CD4-positive, alpha-beta T cell treated with Interleukin-1 beta for 1 hour (primary cell): ENCODE measurements at places on chromosomes 12 and 14.

DNA sequence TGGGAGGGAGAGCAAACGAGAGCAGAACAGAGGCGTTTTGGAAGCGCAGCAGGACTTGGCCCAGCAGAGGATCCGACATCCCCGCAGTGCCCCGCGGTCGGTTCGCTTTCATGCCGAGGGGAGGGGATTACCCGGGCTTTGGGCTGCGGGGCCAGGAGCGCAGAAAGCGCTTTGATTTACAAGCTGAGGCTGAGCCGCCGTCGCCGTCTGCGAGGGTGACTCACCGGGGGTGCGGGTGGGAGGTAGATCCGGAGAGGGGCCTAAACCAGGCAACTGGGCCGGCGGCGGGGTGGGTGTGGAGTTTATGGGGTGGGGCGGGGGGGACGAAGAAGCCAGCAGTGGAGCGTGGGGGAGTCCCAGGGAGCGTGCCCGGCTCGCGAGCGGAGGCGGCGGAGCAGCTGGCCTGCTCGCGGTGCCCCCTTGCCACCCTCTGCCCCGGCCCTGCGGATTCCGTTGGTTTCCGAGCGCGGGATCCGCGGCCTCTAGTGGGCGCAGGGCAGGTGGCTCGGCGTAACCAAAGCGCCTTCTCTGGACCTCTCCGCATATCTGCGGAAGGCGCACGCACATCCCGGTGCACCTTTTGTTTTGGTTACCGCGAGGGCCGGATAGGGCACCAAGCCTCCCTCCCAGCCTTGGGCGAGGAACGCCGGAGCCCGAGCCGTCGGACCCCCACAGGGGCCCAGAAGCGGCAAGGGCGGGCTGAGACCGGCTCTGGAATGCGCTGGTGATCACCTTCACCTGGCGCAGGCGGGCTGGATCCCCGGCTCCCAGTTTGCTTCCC lies 2.6 kb downstream of the SIX4 start:
- DNase-seq: peak; percentile 19

- DNase-seq: no peak
Measured at GRCh38 chr12:128729628-128730121, 94.1 kb downstream of the SLC15A4 start.

DNA sequence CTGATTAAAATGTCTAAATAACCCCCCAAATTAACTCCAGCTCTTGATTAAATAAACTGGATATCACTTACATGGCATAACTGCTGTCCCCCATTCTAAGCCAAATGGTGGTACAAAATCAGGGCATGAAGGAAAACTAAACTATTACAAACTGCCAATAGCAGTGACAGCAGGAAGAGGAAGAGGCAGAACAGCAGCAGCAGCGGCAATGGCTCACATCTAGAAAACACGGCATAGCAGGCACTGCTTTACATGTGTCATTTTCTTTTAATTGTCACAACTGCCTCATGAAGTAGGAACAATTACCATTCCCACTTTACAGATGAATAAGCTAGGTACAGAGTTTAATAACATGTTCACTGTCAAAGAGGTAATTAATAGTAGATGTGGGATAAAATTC lies 92.0 kb downstream of the EPS8 start:
- DNase-seq: no peak

- DNase-seq: no peak
Measured at GRCh38 chr12:15334225-15334624, 11.9 kb downstream of the PTPRO start.

DNA sequence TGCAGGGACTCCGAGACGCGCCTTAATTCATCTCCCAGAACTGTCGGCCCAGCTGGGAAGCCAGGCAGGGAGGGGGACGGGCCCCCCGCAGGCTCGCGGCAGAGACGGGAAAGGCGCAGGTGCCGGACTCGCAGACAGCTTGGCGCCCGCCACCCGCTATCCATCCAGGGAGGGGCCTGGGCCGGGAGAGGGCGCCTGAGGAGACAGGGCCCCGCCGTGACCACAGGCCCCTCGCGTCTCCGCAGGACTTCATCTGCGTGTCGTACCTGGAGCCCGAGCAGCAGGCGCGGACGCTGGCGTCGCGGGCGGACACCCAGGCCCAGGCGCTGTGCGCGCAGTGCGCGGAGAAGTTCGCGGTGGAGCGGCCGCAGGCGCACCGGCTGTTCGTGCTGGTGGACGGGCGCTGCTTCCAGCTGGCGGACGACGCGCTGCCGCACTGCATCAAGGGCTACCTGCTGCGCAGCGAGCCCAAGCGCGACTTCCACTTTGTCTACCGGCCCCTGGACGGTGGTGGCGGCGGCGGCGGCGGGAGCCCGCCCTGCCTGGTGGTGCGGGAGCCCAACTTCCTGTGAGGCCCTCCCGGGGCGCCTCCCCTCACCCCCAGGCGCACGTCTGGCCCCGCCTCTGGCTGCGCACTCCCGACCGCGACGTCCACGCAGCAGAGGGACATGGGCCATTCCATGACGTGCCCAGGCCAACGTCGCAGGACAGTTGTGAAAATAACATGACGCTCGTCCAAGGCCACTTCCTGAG lies 60.6 kb downstream of the LGMN start:
- DNase-seq: no peak

GRCh38 chr12:16187660-16188059 lies 89.8 kb downstream of the SLC15A5 start:
- no peak for DNase-seq
